ENCODE measurements at places on chromosomes 16 and 17. TPM values are rescaled to one million over a fixed set of nuclear protein-coding genes. Genes with fewer than 3 reads are reported as not detected.

DNA sequence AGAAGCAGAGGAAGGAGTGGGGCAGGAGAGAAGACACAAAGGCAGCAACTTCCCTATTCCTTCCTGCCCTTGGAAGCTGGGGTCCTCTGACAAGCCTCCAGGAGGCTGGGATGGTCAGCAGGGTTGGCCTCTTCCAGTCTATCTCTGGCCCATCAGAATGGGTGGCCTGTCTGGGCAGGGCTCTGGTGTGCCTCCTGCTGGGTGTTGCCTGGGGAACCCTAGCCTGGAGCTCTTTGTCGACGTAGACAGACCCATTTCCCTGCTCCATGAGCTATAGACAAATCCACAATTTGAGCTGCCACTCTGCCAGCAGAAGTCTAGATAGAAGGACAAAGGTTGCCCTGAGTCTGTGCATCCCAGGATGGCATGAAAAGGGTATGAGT is 11.4 kb downstream of the IGFBP4 start:
- no peak overlapping the region for H3K27ac ChIP-seq
- no peak for DNase-seq
- H3K36me3 ChIP-seq = no peaks in the 10 kb centered on the region
- no peak overlapping the region for H3K4me3 ChIP-seq
- no peaks in the 10 kb centered on the region for H3K27me3 ChIP-seq

DNA sequence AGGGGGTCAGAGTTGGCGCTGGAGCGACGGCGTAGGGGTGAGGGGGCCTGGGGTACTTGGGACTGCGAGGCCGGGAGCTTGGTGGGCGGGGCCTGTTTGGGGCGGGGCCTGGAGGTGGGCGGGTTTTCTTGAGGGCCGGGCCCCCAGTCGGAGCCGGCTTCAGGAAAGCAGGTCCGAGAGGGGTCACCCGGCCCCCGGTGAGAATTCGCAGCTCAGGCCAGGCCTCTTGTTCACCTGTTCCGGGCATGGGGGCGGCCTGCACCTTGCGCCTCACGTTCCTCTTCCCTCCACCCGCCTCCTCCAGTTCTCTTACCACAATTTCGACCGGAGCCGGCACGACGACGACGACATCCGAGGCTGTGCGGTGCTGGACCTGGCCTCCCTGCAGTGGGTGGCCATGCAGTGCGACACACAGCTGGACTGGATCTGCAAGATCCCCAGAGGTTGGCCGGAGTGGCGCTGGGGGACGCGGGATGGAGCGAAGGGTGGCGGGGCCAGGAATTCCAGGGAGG is 52.5 kb downstream of the MRC2 start:
- H3K4me1 ChIP-seq = peaks cover 3% of the 10 kb centered on the region
- DNase-seq = no peak
- H3K4me3 ChIP-seq = no peak overlapping the region
- peaks cover 14% of the 10 kb centered on the region for H3K36me3 ChIP-seq
- H3K27ac ChIP-seq = peak overlapping the region; percentile 37
- H3K27me3 ChIP-seq = no peaks in the 10 kb centered on the region

DNA sequence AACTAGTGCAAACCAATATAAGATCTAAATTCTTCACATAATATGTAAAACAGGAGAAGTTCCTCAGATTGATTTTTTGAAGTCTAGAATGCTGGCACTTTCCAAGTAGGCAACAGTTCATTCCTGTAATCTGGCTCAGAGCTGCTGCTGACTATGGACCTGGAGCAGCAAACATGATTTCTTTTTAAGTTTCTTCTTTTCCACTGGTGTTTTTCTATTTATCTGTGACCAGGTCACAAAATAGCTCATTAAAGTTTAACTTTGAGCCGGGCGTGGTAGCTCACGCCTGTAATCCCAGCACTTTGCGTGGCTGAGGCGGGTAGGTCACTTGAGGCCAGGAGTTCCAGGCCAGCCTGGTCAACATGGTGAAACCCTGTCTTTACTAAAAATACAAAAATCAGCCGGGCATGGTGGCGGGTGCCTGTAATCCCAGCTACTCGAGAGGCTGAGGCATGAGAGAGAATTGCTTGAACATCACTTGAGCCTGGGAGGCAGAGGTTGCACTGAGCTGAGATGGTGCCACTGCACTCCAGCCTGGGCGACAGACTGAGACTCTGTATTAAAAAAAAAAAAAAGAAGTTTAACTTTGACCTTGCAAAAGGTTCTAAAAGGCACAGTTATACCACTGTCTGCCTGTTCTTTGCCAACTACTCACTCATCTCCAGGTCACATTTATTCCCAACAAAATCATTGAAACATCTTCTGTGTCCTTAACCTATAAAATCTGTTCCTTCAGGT is 29.4 kb upstream of the SLC13A2 start:
- H3K27ac ChIP-seq = no peak overlapping the region
- DNase-seq = no peak
- H3K36me3 ChIP-seq = no peaks in the 10 kb centered on the region
- no peaks in the 10 kb centered on the region for H3K4me1 ChIP-seq

DNA sequence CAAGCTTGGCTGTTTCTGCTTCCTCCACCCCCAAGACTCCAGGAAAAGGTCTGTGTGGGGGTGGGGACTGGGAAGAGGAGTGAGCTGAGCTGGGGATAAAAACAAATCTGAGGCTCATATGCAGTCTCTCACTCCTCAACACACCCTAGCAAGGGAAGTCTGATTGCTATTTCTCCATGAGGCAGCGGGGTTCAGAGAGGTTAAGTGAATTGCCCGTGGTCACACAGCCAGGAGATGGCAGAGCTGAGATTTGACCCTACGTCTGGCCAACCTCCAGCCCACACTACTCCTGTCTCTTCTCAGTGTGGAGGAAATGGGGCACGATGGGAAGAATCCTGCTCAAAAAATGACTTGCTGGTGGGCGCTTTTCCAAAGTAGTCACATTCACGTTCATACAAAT is 4.8 kb upstream of the ABCC3 start:
- H3K4me3 ChIP-seq = no peak overlapping the region
- H3K27ac ChIP-seq = no peak overlapping the region
- H3K4me1 ChIP-seq = peaks cover 25% of the 10 kb centered on the region
- no peak for DNase-seq
- H3K36me3 ChIP-seq = no peaks in the 10 kb centered on the region
- H3K27me3 ChIP-seq = no peaks in the 10 kb centered on the region

MMP28 gene
- 18.5 TPM for total RNA-seq

OSGIN1 gene
- 3.7 TPM for total RNA-seq

TAT gene
- total RNA-seq = not detected
